C1 segment of cervical spinal cord (tissue), 14 donors: ENCODE measurements at places on chromosomes 1 and 21.

GRCh38 chr1:147109041-147109440 is 63.2 kb downstream of the PRKAB2 start:
- no peak for DNase-seq

DNA sequence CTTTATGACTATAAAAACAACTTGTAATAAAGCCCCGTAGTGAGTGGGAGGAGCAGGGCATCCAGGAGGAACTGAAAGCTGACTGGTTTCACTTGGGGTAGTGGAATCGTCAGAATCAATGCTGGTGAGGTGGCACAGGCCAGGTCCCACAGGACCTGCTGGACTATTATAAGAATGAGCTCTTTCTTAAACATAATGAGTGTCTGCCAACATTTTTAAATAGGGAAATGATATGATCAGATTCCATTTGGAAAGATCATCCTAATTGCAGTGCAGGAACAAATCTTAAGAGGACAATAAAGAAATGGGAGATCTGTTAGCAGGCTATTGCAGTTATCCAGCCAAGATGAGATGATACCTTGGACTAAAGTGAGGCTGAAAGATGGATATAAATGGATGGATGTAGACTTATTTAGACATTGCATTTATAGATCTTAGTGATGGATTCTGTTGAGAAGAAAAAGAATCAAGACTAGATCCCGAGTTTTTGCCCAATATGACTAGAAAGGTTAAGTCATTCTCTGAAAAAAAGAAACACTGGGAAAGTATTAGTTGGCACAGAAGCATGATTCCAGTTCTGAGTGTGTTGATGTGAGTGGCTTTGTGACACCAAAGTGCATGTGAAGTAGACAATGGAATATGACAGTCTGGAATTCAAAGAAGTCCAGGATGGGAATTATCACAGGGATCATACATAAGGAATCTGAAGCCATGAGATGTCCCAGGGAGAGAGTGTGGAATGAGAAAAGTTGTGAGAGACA is 153.3 kb upstream of the SGIP1 start:
- no peak for DNase-seq

GRCh38 chr1:22645931-22646330 is 2.5 kb downstream of the C1QC start:
- DNase-seq = no peak

DNA sequence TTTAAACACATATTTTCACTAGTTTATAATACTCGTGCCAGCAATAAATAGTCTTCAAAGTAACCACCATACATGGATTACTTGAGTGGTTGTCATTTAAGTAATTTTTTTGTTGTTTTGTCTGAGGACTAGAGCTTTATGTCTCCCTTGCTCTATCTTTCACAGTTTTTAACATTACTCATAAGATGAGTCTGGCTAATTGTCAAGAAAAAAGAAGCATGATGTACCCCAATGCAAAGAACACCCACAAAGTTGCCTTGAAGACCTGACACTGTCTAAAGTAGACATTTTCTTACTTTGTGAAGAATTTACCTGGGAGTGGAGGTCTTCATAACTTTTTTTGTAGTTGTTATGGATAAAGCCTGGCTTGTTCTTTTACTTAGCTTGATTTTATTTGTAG is 210.4 kb upstream of the BRINP3 start:
- DNase-seq = no peak

- DNase-seq = no peak
Measured at GRCh38 chr1:172356620-172357019, 63.9 kb upstream of the C1orf105 start.

GRCh38 chr1:229726061-229726460 is 100.0 kb downstream of the URB2 start:
- no peak for DNase-seq

- no peak for DNase-seq
Measured at GRCh38 chr1:90317628-90318027, 322.7 kb downstream of the ZNF326 start.

DNA sequence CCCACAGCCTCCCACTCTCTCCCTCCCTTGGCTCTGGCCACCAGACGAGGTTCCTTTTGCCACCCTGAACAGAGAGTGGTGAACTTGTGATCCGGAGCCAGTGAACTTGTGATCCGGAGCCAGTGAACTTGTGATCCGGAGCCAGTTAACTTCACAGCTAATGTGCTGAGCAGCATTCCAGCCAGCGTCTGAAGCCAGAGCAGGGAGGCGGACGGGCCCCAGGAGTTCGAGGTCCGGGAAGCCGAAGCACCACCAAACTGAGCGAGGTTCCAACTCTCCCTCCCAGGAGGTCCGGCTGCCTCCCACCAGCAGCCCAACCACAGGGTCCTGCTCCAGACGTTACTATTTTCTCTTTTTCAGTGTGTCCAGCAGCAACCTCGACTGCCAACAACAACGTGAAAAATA is 85.8 kb downstream of the SYF2 start:
- DNase-seq = no peak

- DNase-seq = no peak
Measured at GRCh38 chr1:88847643-88848042, 43.7 kb downstream of the GTF2B start.

GRCh38 chr21:42002421-42002958 is 7.7 kb downstream of the ZBTB21 start:
- DNase-seq = no peak

DNA sequence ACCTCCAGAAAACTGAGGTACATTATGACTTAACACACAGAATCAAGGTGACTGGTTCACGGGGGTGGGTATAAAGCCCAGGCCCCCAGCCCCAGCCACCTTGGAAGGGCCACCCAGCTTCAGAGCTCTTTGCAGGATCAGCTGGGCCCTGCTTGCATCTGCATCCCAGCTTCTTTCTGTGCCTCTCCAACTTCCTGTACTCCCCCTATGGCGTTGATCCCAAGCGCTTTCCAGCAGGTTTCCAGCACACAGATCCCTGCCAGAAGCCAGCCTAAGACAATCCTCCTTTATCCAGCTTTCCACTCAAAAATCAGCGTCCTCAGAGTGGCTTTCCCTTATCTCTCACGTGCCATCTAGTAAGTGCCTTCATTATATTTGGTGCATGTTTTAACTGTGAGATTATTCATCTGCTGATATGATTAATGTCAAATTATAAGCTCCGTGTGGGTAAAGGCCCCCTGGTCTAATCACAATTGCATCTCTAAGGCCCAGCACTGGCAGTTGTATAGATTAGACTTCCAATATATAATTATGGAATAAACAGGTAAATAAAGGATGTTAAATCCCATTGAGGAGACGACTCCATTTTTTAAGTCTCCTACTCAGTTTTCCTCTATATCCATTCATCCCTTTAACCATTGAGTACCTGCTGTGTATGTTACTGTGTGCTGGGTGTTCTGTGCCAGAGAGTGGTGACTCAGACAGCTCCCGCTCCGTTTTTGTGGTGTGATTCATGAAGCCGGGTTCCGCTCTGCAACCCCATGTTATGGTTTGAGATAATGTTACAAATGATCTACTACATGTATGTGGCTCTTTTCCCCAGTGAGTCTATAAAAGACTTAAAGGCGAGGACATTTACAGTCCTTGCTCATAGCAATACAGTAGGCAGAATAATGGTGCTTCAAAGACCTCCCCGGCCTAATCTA is 387.6 kb downstream of the PCP4 start:
- DNase-seq = no peak

- no peak for DNase-seq
Measured at GRCh38 chr1:147283011-147283410, 40.5 kb downstream of the CHD1L start.

DNA sequence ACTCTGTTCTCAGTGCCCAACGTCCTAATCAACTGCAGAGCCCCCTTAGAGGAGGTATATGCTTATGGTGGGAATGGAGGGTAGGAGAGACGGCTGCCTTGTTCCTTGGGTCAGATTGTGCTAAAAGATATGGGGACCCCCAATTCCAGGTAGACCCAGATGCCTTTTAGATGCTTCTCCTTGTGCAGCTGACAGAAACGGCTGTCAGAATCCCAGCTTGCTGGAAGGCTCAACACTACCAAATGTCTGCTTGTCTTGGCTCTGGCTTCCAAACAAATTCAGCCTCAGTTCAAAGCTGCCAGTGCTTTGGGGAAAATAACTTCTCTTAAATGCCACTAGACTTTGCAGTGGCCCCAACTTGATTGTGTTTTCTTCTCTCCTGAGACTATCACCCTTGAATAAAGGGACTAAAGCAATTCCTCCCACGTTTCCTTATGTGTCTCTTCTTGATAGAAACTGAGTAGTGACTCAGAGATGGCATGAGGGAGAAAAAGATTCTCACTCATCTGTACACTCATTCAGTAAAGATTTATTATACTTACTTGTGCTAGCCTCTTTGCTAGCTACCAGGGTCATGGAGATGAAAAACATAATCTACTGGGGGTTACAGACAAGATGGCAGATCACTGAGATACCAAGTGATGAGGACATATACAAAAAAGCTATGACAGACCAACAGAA is 3.4 kb upstream of the RNF19B start:
- DNase-seq = no peak

DNA sequence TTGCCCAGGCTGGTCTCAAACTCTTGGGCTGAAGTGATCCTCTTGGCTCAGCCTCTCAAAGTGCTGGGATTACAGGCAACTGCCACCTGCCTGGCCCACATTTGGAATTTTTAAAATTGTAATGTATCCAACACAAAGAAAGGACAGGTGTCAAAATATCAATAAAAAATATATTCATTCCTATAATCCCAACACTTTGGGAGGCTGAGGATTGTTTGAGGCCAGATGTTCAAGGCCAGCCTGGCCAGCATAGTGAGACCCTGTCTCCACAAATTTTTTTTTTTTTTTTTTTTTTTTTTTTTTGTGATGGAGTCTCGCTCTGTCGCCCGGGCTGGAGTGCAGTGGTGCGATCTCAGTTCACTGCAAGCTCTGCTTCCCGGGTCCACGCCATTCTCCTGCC is 10.0 kb downstream of the HES2 start:
- DNase-seq = no peak

DNA sequence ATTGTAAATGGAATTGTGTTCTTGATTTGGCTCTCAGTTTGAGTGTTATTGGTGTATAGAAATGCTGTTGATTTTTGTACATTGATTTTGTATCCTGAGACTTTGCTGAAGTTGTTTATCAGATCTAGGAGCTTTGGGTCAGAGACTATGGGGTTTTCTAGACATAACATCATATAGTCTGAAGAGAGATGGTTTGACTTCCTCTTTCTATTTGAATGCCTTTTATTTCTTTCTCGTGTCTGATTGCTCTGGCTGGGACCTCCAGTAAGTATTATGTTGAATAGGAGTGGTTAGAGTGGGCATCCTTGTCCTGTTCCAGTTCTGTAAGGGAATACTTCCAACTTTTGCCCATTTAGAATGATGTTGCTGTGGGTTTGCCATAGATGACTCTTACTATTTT is 39.1 kb upstream of the ANGPTL1 start:
- DNase-seq = no peak

DNA sequence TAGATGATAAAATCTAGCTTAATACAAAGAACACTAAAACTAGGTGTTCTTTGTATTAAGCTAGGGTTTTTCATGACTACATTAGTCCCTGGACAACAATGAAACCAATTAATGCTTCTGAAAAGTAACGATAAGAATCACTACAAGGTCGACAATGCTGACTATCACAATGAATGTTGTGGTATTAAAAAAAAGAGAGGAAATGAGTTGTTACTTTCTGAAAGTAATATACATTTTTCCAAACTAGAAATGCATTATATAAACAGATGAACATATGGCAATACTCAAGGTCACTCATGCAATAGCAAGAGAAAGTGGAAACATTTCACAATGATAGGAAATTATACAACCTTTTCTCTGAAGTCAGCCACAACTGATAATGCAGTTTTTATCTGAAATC is 19.0 kb downstream of the DPH5 start:
- DNase-seq = no peak

DNA sequence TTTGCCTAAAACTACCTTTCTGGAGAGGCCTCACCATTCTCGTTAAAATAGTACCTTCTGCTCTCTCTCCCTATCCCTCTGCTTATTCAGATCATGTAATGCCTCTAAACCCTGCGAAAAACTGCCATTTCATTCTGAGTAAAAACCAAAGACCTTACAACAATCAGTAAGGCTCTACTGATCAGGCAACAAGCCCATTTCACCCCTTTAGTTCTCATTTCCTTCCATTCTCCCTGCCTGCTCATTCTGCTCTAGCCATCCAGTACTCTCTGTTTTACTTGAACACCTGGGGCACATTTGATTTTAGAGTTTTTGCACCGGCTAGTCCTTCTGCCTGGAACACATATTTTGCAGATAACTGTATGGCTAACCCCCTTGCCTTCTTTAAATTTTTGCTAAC is 187.8 kb downstream of the COQ8A start:
- no peak for DNase-seq

- DNase-seq = no peak
Measured at GRCh38 chr21:21030311-21030710, 32.1 kb downstream of the NCAM2 start.

DNA sequence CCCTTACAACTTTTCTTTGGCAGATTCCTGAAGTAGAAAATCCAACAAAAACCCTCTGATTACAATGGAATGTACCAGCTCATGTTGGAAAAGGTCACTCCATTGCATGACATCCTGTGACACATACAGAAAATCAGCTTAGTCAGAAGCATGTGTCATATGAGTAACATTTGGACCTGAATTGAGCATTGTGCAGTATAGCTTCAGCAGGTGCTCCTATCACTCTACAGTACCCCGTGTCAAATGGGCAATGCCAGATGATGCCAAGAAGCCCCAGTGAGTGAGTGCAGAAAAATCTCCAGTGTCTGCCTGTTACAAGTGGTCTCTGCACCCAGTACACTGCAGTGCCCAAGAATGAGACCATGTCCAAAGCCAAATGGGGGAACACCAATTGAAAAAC is 129.7 kb upstream of the RUNX1 start:
- no peak for DNase-seq

GRCh38 chr1:21084111-21084810 is 92.4 kb downstream of the EIF4G3 start:
- no peak for DNase-seq
